Tibial nerve (tissue), 4 donors: ENCODE measurements at places on chromosomes 13 and 19. TPM values are rescaled to one million over a fixed set of nuclear protein-coding genes. Genes with fewer than 3 reads are reported as not detected.

TTC9B gene
- not detected for total RNA-seq

HIPK4 gene
- total RNA-seq = not detected

SNRPA gene
- 92.7 TPM for total RNA-seq

GRCh38 chr13:94415500-94416237 lies 63.8 kb downstream of the DCT start:
- no peaks in the 10 kb centered on the region for H3K4me1 ChIP-seq
- no peak overlapping the region for H3K27ac ChIP-seq
- H3K4me3 ChIP-seq = no peak overlapping the region
- no peak for DNase-seq

DNA sequence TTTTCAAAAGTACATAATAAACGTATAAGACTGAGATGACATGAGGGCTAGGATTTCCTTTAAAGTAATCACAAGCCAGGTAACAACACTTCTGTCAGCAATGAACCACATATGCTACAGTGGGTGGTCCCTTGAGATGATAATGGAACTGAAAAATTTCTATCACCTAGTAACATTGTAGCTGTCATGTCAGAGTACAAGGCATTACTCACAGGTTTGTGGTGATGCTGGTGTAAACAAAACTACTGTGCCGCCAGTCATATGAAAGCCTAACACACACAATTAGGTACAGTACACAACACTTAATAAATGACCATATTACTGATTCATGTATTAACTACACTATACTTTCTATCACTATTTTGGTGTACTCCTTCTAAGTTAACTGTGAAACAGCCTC lies 36.8 kb downstream of the MIPEP start:
- no peak for DNase-seq
- H3K4me3 ChIP-seq = no peak overlapping the region
- H3K27me3 ChIP-seq = no peaks in the 10 kb centered on the region

DNA sequence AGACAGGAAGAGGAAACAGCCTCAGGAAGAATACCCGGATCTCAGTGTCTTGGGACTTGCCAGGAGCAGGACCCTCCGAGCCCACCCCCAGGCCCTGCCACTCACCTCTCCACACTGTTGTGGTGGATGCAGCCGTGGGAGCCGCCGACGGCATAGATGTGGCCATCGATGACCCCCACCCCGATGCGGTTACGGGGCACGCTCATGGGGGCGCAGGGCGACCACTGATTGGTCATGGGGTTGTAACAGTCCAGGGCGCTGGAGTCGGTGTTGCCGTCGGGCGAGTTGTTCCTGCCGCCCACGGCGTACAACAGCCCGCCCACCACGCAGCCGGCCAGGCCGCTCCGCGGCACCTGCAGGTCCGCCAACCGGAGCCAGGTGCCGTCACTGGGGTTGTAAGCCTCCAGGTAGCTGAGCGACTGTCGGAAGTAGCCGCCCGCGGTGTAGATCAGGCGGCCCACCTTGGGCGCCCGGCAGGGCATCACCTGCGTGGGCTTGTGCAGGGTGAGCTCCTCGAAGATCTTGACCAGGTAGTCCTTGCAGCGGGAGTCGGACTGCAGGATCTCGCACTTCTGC lies 11.6 kb downstream of the KEAP1 start:
- no peak overlapping the region for H3K4me3 ChIP-seq
- no peak for DNase-seq
- H3K36me3 ChIP-seq = peaks cover 98% of the 10 kb centered on the region

DNA sequence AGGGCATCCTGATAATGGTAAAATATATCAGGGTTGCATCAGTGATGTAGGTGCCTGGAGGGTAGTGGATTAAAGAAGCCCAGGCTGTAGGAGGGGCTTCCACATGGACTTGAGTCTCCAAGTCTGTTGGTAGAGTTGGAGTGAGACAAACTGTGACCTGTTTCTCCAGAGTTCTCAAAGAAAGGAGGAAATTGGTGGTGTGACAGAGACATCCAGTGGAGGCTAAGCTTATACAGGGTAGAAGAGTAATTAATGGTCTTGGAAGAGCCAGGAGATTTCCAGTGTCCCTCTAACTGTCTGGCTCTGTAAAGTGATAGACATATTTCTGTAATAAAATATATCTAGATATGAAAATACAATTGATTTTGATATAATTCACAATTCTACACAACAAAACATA lies 61.1 kb downstream of the GPC5 start:
- H3K27ac ChIP-seq = no peak overlapping the region
- H3K27me3 ChIP-seq = no peaks in the 10 kb centered on the region
- no peaks in the 10 kb centered on the region for H3K4me1 ChIP-seq
- H3K4me3 ChIP-seq = no peak overlapping the region

DNA sequence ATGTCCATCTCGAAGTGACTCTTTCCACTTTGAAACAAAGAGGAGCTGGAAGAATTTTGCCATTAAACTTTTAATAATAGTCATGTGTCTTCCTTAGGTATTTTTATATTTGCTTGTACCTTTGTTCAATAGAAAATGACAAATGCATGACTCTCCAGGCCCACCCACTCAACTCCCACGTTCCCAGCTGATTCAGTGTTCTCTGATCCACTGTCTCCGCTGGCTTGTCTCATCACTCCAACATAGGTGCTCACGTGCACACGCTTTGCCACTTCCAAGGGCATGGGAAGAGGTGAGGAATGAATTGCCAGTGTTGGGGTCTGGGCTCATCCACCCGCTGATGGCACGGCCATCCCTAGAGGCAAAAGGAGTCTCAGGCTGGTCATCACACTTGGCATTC lies 24.5 kb downstream of the RASL11A start:
- no peak for DNase-seq
- H3K36me3 ChIP-seq = no peaks in the 10 kb centered on the region
- no peaks in the 10 kb centered on the region for H3K4me1 ChIP-seq
- no peak overlapping the region for H3K27ac ChIP-seq
- no peak overlapping the region for H3K4me3 ChIP-seq
- H3K27me3 ChIP-seq = no peaks in the 10 kb centered on the region

DNA sequence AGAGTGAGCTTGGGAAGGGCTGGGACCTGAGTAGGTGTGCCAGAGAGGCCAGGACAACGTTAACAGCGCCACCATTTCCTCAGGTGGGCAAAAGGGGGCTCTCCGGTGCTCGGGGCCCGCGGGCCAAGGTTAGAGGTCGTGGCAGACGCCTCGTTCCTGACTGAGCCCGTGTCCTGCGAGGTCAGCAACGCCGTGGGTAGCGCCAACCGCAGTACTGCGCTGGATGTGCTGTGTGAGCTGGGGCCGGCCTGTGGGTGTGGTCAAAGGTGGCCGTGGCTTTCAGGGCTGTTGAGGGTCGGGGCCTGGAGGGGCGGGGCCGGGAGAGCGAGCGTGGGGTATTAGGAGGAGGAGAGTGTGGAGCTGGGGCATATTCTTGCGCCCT lies 3.7 kb downstream of the KIRREL2 start:
- no peak overlapping the region for H3K4me3 ChIP-seq
- H3K27me3 ChIP-seq = no peaks in the 10 kb centered on the region
- no peak for DNase-seq
- H3K4me1 ChIP-seq = peaks cover 28% of the 10 kb centered on the region
- no peaks in the 10 kb centered on the region for H3K36me3 ChIP-seq
